Nephron progenitor cell (in vitro differentiated cells): ENCODE measurements at places on chromosomes 11 and 22.

DNA sequence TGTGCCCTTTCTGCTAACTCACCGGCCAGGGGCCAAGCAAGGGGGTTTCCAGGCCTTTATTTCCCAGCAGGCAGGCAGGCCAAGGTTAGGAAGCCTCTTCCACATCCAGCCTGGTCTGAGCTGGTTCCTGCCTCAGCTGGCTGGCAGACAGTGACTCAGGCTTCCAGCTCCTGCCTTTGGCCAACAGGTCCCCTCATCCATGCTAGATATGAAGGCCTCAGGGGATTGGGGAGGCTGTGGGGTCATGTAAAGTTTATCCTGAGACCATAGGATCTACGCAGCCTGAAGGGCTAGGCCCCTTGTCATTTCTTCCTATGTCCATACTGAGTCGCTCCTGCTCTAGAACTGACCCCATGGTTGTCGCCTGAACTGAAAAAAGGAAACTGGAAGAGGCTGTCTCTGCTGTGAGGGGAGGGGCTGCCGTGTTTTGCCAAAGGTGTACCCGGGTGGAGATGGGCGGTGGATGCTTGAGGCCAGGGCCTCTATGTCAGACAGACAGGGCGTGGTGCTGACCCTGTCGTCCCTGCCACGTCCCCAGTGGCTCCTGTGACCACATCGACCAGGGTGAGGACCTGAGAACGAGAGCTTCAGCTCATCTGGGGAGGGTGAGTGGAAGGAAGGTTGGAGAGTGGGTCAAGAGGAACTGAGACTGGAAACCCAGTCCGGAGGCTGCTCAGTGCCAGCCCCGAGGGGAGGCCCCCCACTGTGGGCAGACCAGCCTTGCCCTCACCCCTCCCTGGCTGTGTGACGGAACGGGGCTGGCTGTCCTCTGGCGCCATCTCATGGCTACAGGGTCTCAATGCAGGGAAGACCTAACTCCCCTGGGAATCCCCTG, 17.0 kb downstream of the P2RY6 start:
- DNase-seq, result peak; percentile 76

DNA sequence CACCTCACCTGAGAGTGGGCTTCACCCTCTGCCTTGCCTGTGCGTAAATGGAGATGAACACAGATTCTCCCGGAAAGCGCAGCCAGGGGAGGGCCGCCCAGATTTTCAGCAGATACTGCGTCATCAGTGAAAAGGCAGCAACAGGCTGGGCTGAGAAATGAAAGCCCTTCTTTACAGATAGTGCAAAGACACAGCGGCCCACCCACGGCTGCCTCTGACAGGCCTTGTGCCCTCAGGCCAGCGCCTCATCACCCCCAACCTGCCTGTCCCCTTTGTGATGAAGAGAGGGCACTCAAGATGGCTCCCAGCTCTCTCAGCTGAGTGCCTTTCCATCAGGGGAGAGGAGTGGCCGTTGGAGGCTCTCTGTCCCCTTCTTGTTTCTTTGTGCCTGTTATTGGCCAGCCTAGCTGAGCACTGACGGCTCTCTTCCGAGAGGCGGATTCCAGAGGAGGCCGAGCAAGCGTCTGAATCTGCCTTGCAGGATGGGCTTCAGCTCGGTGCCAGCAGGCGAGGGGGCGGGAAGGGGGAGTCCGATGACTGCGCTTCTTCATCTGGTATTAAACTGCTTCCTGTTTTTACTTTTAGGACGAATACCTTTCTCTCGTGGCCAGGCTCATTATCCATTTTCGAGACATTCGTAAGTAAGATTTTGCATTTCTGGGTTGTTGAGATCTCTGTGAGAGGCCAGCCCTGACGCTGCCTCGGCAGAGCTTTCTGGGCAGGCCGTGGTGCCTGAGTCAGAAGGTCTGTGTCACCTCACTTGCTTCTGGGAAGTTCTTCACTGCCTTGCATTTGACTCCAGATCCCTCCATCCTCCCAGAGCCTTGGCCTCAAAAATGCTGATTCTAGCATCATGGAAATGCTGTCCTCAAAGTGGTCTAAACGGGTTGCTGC, 43.7 kb downstream of the MED15 start:
- DNase-seq, result no peak

GRCh38 chr11:121469910-121470309, 17.1 kb upstream of the SORL1-AS1 start:
- DNase-seq, result no peak

- no peak for DNase-seq
Observed at GRCh38 chr11:128599729-128600128, 12.4 kb upstream of the ETS1 start.

- DNase-seq, result no peak
Observed at GRCh38 chr11:67048515-67049130, 8.0 kb upstream of the RHOD start.

GRCh38 chr11:75763846-75764245, 4.7 kb upstream of the DGAT2 start:
- DNase-seq, result no peak

DNA sequence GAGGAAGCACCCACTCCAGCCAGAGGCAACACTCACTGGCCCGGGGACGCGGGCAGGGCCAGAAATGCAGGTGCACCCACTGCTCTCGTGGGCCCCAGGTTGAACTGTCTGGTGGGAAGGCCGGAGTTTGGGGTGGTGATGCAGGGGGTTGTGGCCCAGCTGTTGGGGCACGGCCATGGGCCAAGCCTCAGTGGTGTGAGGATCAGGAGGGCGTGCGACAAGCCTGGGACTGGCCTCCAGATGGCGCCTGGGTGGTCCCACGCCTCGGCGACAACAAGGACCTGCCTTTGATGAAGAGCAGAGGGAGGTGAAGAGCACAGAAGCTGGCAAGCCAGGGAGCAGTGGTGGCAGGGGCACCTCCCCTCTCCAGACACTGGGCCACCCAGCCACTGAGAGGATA, 240.8 kb downstream of the BRD1 start:
- no peak for DNase-seq

DNA sequence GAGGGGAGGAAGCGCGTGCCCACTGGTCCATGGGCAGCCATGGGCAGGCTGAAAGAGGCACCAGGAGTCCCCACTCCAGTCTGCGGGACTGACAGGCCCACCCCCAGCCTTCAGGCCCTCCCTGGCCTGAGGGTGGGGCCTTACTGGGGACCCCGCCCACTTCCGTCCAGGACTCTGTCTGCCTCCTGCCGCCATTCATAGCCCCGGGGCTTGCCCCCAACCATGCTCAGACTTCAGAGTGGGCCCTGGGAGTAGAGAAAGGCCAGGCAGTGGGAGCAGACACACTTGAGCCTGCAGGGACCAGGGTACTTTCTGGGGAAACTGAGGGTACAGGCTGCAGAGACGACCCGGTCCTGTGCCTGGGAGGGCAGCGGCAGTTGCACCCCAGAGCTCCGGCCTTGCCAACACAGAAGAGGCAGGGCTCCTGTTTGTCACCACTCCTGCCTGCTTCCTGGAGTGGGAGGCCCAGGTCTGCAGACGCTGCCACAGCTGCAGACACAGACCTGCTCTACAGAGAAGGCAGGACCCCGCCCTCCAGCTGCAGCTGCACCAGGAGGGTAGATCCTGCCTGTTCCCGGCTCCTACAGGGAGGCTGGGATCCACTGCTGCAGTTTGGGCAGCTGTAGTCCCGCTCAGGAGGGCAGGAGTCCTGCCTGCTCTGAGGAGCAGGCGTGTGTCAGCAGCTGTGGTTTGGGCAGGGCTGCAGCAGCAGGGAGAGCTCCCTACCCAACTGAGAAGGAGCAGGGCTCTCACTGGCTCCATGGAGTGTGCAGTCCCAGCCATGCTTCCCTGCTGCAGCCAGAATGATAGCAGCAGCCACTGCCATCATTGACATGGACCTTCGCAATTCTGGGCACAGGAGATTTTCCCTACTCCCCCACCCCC, 387.9 kb upstream of the ANO3 start:
- no peak for DNase-seq

GRCh38 chr22:28016781-28017557, 97.9 kb upstream of the PITPNB start:
- no peak for DNase-seq

GRCh38 chr11:46112961-46113607, 8.2 kb downstream of the PHF21A start:
- DNase-seq, result no peak

GRCh38 chr11:72413914-72414628, 20.3 kb downstream of the CLPB start:
- DNase-seq, result peak; percentile 79

GRCh38 chr11:10351765-10352641, 47.1 kb downstream of the ADM start:
- DNase-seq, result no peak

- DNase-seq, result no peak
Observed at GRCh38 chr11:109112261-109112660, 309.7 kb upstream of the C11orf87 start.

DNA sequence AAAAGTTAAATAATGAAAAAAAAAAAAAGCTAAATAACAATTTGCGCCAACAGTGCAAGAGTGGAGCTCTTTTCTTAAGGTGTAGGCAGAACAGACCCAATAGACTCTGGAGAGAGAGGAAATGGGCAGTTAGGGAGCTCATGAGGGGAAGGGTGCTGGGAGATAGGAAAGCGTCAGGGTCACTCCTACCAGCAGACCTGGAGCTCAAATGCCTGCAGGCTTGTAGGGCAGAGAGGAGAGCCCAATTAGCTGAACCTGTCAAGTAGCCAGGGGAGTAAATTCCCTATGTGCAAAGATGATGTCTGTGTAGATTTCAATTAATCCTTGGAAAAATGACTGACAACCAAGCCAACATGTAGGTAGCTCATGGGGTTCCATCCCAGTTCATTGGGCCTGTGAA, 73.0 kb downstream of the RAB30 start:
- DNase-seq, result no peak

- peak; percentile 47 for DNase-seq
Observed at GRCh38 chr22:30245985-30246813, at the start of gene LIF. TSS of gene LIF (minus strand) at chr22:30246759. CDS start at chr22:30246695, 64 bp downstream.

DNA sequence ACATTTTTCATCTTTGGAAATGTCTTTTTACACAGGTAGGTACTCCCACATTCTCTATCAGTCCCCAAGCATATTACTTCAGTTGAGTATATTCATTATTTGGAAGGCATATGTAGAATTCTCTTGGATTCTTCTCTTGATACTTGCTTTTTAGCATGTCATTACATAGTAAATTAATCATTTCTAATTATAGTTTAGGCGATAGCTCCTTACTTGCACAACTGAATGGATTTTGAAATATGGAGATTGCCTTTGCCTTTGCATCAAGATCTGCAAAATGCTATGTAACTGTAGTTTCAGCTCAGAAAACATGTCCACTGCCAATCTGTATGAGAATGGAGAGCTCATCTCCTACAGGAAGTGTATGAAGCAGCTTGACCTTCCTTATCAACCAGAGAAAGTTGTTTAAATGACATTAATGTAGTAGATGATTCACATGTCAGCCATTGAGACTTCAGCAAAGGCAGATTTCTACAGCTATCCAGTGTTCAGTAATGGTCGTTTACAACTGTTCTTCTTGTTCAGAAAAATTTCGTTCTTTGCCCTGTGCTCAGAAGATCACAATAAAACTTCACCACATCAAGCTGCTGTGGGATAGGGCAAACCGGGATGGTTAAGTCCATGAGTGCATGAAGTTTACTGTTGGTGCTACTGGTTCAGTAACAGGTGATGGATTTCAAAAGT, 61.6 kb downstream of the PPP6R3 start:
- no peak for DNase-seq

- DNase-seq, result no peak
Observed at GRCh38 chr11:16292167-16292859, 64.0 kb downstream of the SOX6 start.

GRCh38 chr11:128709402-128709801, 15.5 kb downstream of the FLI1 start:
- no peak for DNase-seq

DNA sequence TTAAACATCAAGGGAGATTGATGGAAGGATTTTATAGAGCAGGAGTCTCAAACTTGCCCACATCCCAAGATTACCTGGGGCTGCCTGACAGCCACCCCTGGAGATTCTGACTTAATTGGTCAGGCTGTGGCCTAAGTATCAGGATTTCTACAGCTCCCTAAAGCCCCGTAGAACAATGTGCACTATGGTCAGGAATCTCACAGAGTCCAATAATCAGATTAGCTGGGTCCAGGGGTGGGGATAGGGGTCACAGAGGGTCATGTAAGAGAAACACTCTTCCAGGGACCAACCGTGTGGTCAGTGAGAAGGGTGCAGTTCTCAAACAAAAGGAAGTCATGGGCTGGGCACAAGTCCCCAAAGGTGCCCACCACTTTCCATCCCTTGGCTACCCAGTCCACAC, 20.5 kb upstream of the FBLN1 start:
- no peak for DNase-seq

DNA sequence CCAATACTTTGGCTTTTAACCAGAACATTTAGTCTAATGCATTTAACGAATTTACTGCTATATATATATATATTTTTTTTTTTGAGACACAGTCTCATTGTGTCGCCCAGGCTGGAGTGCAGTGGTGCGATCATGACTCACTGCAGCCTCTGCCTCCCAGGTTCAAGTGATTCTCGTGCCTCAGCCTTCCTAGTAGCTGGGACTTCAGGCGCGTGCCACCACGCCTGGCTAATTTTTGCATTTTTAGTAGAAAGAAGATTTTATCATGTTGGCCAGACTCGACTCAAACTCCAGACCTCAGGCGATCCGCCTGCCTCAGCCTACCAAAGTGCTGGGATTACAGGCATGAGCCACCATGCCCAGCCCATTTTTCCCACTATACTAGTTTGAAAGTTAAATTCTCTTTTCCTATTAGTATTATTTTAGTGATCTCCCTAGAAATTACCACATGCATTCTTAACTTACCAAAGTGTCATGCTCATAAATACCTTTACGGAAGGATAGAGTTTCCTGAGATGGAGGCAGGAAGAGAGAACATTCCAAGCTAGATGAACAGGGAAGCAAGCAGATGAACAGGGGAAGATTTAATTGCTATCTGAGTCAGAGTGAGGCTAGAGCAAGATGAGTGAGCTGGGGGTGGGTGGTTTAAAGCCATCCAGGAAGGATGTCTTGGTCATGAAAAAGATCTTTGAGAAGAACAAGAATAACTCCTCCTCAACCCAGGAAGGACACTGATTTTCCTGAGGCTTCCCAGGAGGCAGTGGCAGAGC, 4.4 kb upstream of the PGAP2 start:
- DNase-seq, result no peak

GRCh38 chr22:38148245-38148644, 33.4 kb downstream of the PLA2G6 start:
- no peak for DNase-seq

GRCh38 chr22:44625981-44626687, 75.9 kb upstream of the PRR5 start:
- DNase-seq, result peak; percentile 82

DNA sequence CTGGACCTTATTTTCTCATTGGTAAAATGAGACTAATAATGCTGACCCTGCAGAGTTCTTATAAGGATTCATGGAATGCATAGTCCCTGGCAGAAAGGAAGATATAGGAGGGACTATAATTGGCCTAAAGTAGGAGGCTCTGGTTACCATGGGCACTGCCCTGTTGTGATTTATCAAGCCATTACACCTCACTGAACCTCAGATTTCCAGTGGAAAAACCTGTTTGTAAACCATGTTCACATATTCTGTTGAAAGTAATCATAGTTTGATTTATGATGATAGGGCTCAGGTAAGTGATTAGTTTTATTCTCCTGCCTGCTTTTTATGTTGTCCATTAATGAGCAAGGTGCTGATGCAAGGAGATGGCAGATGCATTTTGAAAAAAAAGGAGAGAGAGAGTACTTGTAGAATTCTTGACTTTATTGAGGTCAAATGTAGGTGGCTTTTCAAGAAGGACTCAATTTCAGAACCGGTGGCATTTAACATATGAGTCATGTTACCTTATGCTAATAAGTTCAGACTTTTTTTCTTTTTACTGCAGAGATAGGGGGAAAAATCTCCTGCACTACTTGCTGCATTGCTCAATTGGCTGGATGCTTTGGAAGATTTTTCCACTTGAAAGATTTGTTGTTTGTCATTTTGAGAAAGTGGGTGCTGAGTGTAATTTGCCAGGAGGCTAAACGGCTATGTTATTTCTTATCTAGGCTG, 14.6 kb downstream of the NF2 start:
- DNase-seq, result no peak
